Caco-2 (cell line): ENCODE measurements at places on chromosomes 1 and 21. TPM values are rescaled to one million over a fixed set of nuclear protein-coding genes. Genes with fewer than 3 reads are reported as not detected.

Gene DIRAS3
- not detected in 2 replicates for total RNA-seq

Gene MASP2
- total RNA-seq, result 0.32 and 0.50 TPM in 2 replicates

- H3K27ac ChIP-seq, result no peak overlapping the region
- no peaks in the 10 kb centered on the region for H3K36me3 ChIP-seq
- no peak for DNase-seq
- no peaks in the 10 kb centered on the region for H3K4me1 ChIP-seq
- H3K27me3 ChIP-seq, result no peaks in the 10 kb centered on the region
Measured at GRCh38 chr1:79259390-79260336, 253.1 kb upstream of the ADGRL4 start.

GRCh38 chr1:200780545-200781369 is 42.1 kb downstream of the CAMSAP2 start:
- H3K27me3 ChIP-seq, result no peaks in the 10 kb centered on the region
- no peak overlapping the region for H3K27ac ChIP-seq
- H3K4me3 ChIP-seq, result no peak overlapping the region
- H3K36me3 ChIP-seq, result 0 out of 2 replicates have a peak, but pooled peaks cover 1% of the 10 kb centered on the region
- H3K4me1 ChIP-seq, result peaks cover 14% of the 10 kb centered on the region

DNA sequence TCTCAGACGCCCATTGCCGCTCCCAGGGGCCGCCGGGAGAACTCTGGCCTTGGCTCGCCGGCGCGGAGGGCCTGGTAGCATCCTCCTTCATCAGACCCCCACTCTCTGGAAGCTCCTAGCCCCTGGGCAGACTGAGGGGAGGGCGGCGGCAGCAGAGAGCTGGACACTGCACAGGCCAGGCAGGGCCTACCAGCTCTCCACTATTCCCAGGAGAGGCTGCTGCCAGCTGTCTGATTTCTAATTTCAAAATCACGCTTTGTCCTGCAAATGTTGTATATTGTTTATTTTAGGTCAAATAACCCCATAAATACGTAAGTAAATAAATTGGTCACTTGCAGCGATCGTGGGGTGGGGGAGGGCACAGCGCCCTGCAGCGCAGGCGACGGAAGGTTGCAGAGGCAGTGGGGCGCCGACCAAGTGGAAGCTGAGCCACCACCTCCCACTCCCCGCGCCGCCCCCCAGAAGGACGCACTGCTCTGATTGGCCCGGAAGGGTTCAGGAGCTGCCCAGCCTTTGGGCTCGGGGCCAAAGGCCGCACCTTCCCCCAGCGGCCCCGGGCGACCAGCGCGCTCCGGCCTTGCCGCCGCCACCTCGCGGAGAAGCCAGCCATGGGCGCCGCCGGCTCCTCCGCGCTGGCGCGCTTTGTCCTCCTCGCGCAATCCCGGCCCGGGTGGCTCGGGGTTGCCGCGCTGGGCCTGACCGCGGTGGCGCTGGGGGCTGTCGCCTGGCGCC is at the start of gene MTARC1:
Gene MTARC1, plus strand, starts transcription at position 577 of the 732 bp plus-strand sequence. Its CDS starts 32 bp downstream, at position 609.
- peak within 1 kb of the TSS; percentile 55 for H3K4me3 ChIP-seq
- H3K4me1 ChIP-seq, result peaks cover 33% of the 10 kb centered on the region
- H3K27ac ChIP-seq, result peak within 1 kb of the TSS; percentile 81
- DNase-seq, result peak; percentile 90
- no peaks in the 10 kb centered on the region; the same call in none of the 2 replicates for H3K36me3 ChIP-seq

- H3K36me3 ChIP-seq, result no peaks in the 10 kb centered on the region
- no peaks in the 10 kb centered on the region for H3K27me3 ChIP-seq
- H3K4me1 ChIP-seq, result no peaks in the 10 kb centered on the region
Measured at GRCh38 chr1:40595623-40596022, 64.2 kb downstream of the ZNF684 start.

Gene TNN
- 0.12 TPM in 1 of 2 replicates, not detected in the other for total RNA-seq

Gene ANGPTL3
- 0.77 and 0.86 TPM in 2 replicates for total RNA-seq

GRCh38 chr1:204417074-204417997 is 5.7 kb upstream of the PPP1R15B start:
- peak; percentile 37 for DNase-seq
- H3K4me3 ChIP-seq, result no peak overlapping the region
- peaks cover 21% of the 10 kb centered on the region for H3K4me1 ChIP-seq

GRCh38 chr1:41312991-41313645 is 48.1 kb upstream of the FOXO6 start:
- H3K4me1 ChIP-seq, result peaks cover 6% of the 10 kb centered on the region; the same call in 1 of the 2 replicates
- H3K27ac ChIP-seq, result no peak overlapping the region
- no peaks in the 10 kb centered on the region for H3K36me3 ChIP-seq
- no peak overlapping the region for H3K4me3 ChIP-seq
- no peak for DNase-seq
- no peaks in the 10 kb centered on the region for H3K27me3 ChIP-seq

Gene LRRC7
- 8.5 and 10.6 TPM in 2 replicates for total RNA-seq

GRCh38 chr1:194903524-194903923 is 1704.7 kb downstream of the KCNT2 start:
- H3K4me3 ChIP-seq, result no peak overlapping the region
- no peaks in the 10 kb centered on the region for H3K27me3 ChIP-seq
- no peaks in the 10 kb centered on the region for H3K36me3 ChIP-seq
- DNase-seq, result no peak
- H3K4me1 ChIP-seq, result no peaks in the 10 kb centered on the region
- H3K27ac ChIP-seq, result no peak overlapping the region

DNA sequence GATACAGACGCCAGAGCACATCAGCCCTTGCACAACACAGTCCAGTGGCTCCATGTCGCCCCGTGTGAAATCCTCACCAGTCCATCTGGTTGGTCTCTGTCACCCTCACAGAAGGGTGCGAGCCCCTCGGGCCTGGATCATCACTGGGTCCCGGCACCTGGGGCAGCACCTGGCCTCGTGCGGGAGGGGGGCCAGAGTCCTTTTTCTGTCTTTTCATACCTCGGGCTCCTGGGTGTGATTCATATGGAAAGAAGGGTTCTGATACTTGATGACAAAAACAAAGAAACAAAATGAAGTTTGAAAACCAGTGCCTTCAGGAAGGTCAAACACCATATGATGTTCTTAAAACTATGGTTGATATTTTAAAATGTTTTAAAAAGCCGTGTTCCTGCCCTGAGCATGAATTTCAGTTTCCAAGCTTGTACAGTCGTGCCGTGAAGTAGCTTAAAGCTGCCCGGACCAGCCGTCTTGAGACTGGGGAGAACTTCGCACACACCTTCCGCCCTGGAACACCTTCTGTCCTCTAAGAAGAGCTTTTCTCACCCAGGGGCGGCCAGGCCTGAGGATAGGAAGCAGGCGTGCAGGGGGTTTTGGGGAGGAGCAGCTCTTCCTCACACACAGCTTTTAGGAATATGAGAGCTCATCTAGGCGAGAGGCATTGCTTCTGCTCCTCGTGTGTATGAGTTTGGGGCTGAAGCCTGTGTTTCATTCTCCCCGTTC is 35.2 kb downstream of the SLC37A1 start:
- no peak overlapping the region for H3K27ac ChIP-seq
- H3K36me3 ChIP-seq, result no peaks in the 10 kb centered on the region; the same call in 1 of the 2 replicates
- no peaks in the 10 kb centered on the region for H3K27me3 ChIP-seq
- peaks cover 7% of the 10 kb centered on the region; the same call in 1 of the 2 replicates for H3K4me1 ChIP-seq
- no peak overlapping the region for H3K4me3 ChIP-seq
- DNase-seq, result peak; percentile 12

DNA sequence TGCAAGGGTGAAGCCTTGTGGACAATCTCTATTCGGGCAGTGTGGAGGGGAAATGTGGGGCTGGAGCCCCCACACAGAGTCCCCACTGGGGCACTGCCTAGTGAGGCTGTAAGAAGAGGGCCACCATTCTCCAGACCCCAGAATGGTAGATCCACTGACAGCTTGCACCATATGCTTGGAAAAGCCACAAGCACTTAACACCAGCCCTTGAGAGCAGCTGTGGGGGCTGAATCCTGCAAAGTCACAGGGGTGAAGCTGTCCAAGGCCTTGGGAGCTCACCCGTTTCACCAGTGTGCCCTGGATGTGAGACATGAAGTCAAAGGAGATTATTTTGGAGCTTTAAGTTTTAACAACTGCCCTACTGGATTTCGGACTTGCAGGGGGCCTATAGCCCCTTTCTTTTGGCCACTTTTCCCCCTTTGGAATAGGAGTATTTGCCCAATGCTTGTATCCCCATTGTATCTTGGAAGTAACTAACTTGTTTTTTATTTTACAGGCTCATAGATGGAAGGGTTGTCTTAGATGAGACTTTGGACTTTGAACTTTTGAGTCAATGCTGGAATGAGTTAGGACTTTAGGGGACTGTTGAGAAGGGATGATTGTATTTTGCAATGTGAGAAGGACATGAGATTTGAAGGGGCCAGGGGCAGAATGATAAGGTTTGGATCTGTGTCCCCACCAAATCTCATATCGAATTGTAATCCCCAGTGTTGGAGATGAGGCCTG is 16.3 kb upstream of the COL6A1 start:
- no peaks in the 10 kb centered on the region for H3K4me1 ChIP-seq
- H3K36me3 ChIP-seq, result no peaks in the 10 kb centered on the region
- H3K27ac ChIP-seq, result no peak overlapping the region
- no peaks in the 10 kb centered on the region for H3K27me3 ChIP-seq
- DNase-seq, result no peak
- H3K4me3 ChIP-seq, result no peak overlapping the region

DNA sequence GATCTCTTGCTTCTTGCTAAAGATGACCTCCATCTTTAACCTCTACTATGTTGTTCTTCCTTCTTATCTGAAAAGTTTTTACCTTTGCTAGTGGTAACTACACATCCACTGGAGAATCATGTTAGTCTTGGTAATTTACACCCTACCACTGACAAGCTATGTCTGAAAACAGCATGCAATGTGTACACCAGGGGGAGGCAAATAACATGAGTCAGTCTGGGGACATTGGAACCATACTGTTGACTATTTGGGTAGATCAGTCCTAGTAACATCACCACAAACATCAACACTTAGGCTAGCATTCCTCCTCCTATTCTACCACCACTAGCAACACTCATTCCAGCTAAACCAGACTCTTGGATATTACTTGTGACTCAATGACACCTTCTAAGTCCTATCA is 549.0 kb downstream of the KCNT2 start:
- no peaks in the 10 kb centered on the region for H3K27me3 ChIP-seq
- H3K27ac ChIP-seq, result no peak overlapping the region
- no peaks in the 10 kb centered on the region for H3K4me1 ChIP-seq

Gene ADAMTS5
- total RNA-seq, result not detected in 2 replicates

Gene MYOG
- total RNA-seq, result not detected in 2 replicates

GRCh38 chr1:235503403-235504121 is 690 bp downstream of the B3GALNT2 start:
- peak; percentile 55 for DNase-seq
- no peaks in the 10 kb centered on the region for H3K27me3 ChIP-seq
- H3K27ac ChIP-seq, result peak overlapping the region; percentile 100
- H3K36me3 ChIP-seq, result no peaks in the 10 kb centered on the region
- peak overlapping the region; percentile 99 for H3K4me3 ChIP-seq
- peaks cover 17% of the 10 kb centered on the region for H3K4me1 ChIP-seq

DNA sequence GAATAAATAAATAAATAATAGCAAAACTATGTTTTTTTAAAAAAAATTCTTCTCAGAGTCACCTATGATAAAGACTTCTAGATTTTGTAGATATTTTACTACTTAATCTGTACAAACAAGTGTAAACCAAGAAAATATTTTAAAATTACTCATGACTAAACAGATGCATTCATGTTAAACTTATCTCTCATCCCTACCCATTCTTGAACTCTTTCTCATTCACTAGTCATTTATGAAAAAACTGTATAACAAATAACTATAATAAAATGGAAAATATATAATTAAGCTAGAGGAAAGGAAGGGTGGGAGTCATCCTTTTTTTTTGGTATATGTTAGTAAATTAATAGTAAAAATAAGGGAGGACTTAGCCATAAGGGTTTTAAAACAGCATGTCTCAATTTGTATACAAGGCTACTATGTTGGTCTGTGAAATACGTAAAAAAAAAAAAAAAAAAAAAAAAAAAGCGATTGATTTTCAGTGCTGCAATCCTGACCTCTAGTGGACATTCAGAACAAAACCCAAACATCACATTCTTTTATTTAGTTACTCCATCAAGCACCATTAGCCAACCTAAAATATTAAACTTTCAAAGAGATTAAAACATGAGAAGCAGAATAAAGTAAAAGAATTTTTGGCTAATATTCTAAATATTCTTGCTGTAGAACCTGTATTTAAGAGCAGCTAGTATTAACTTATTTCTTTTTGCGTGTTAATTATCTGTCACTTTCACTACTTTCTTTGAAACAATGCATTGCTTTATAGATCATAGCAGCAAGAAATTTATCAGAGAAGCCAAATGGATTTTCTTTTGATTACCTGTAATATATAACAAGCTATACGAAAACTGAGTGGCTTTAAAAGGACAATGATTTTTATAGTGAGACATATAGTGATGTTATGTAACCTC is 255.8 kb upstream of the CACYBP start:
- no peak for DNase-seq
- no peaks in the 10 kb centered on the region for H3K36me3 ChIP-seq
- no peaks in the 10 kb centered on the region for H3K27me3 ChIP-seq
- no peak overlapping the region for H3K4me3 ChIP-seq
- H3K4me1 ChIP-seq, result no peaks in the 10 kb centered on the region
- no peak overlapping the region for H3K27ac ChIP-seq

GRCh38 chr1:200258447-200259375 is 151.1 kb downstream of the ZNF281 start:
- no peaks in the 10 kb centered on the region for H3K36me3 ChIP-seq
- H3K4me1 ChIP-seq, result no peaks in the 10 kb centered on the region
- DNase-seq, result no peak
- no peaks in the 10 kb centered on the region for H3K27me3 ChIP-seq
- no peak overlapping the region for H3K4me3 ChIP-seq

DNA sequence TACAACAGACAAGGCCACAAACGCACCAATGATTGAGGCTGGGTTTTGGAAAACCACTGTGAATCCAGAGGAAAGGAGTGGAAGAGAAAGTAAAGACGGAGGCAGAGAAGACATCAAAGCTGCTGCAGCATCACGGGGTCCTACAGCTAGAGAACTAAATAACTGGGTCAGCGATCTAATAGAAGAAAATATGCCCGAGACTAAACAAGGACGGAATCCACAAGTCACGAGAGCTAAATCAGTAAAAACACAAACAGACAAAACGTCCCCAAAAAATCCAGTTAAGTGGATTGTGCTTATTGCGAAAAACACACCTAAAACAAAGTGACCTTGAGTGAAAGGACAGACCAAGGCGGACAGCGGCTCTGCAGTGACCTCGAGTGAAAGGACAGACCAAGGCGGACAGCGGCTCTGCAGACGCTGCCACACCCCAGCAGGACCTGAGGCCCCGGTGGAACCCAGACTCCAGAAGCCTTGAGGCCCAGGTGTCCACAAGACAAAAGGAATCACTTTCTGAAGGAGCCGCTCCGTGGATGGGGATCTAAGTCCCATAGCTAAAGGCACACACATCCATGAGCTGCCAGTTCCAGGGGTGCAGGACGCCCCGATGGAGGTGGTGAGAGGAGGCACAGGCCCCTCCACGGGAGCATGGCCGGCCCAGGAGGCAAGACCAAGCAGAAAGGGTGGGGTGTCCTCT is 6.0 kb downstream of the FTCD start:
- H3K27me3 ChIP-seq, result no peaks in the 10 kb centered on the region
- no peak overlapping the region for H3K27ac ChIP-seq
- no peak overlapping the region for H3K4me3 ChIP-seq
- no peaks in the 10 kb centered on the region for H3K36me3 ChIP-seq
- peaks cover 7% of the 10 kb centered on the region; the same call in 1 of the 2 replicates for H3K4me1 ChIP-seq
- no peak for DNase-seq

GRCh38 chr1:168792592-168793125 is 63.7 kb upstream of the DPT start:
- no peak for DNase-seq
- no peaks in the 10 kb centered on the region for H3K27me3 ChIP-seq
- H3K4me3 ChIP-seq, result no peak overlapping the region
- H3K27ac ChIP-seq, result no peak overlapping the region
- H3K4me1 ChIP-seq, result peaks cover 31% of the 10 kb centered on the region

GRCh38 chr1:239446611-239447010 is 60.2 kb downstream of the CHRM3 start:
- no peaks in the 10 kb centered on the region for H3K4me1 ChIP-seq
- H3K36me3 ChIP-seq, result no peaks in the 10 kb centered on the region
- DNase-seq, result no peak
- no peaks in the 10 kb centered on the region for H3K27me3 ChIP-seq
- H3K4me3 ChIP-seq, result no peak overlapping the region
